Fibroblast of mammary gland (primary cell): ENCODE measurements at places on chromosomes 12 and 14.

- no peak for DNase-seq
These were observed 2.5 kb upstream of the CELA1 start for GRCh38 chr12:51349026-51349425.

DNA sequence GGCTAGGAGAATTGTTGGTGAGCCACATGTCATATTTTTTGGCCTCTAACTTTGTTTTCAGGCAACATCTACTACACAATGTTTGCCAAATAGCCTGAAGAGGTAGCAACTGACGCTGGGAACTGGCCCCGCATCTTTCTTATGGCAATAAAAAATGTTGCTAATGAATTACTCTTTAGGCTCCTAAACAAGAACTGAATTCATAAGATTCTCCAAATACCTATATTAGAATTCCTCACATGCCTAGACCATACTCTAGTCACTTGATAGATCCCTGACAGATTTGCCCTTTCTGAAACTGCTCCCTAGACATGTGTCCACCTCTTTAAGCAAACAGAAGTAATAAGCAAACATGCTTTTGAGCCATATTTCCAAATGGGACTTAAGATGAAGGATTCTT, 209.0 kb upstream of the ATXN7L3B start:
- DNase-seq: no peak

DNA sequence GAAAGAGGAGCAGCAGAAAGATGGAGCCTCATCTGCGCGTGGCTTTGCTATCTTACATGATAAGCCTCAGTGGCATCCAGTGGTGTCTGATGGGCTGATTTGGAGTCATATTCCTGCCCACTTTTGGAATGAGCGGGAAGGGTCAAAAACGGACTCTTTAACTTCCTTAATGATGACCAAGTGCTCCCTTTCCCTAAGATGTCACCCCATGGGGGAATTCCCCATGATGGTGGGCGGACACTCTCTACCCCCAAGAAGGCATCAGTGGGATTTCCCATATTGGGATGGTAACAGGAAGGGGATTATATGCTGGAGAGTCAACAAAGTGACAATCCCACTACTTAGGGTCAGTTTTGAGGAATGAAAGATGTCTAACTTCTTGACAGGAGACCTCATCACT, 110.9 kb downstream of the GPATCH2L start:
- DNase-seq: no peak

- DNase-seq: no peak
These were observed 210.1 kb upstream of the EEA1 start for GRCh38 chr12:93139028-93139665.

- no peak for DNase-seq
These were observed 45.3 kb upstream of the OXA1L start for GRCh38 chr14:22721213-22721612.

DNA sequence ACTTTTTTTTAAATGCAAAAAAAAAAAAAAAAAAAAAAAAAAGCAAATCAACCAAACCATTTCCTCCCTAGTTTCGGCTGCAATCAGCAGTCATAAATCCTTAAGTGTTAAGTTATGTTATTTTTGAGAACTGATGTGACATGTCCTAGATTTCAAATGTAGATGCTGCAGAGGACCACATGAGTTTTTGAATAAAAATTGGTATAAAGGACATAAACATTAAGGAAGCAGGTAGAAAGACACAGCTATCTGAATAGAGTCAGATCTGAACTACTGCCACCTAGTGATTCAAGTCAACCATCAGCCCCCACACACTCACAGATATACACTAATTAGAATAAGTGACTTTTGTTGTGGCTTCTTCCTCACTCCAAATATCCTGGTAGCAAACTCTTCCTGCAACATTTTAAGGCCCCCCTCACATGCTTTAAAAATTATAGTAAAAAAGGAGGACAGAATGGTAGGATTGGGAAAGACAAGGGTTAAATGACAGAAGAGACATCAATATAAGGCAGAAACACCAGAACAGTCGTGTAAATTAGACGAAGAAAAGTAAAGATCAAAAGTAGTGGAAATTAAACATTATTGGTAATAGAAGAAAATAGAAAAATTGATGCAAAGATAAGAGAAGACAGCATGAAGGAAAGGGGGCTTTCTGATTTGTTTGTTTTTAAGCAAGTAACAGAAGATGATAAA, 394.5 kb upstream of the ATP2B1 start:
- DNase-seq: peak; percentile 61

DNA sequence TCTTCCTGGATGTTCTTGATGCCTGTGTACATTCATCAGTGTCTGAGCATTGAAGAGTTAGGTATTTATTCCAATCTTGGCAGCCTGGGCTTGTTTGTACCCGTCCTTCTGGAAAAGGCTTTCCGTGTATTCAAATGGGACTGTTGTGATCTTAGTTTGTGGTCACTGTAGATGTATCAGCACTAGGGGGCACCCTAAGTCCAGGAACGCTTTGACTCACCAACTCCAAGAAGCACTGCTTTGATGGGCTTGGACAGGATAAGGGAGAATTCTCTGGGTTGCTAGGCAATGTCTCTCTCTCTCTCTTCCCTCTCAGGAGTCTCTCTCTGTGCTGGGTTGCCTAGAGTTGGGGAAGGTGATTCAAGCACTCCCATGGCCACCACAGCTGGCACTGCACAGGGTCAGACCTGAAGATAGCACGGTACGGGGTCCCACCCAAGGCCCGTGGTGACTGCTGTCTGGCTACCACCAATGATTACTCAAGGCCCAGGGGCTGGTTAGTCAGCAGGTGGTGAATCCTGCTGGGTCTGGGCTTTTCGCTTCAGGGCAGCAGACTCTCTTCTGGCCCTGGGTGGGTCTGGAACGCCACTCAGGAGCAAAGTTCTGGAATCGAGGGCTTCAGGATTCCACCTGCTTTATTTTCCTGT, 211.1 kb upstream of the RGS6 start:
- DNase-seq: peak; percentile 87

GRCh38 chr12:51955702-51956101, 4.2 kb downstream of the ACVR1B start:
- no peak for DNase-seq

GRCh38 chr14:68781161-68782021, 11.5 kb downstream of the ZFP36L1 start:
- no peak for DNase-seq

DNA sequence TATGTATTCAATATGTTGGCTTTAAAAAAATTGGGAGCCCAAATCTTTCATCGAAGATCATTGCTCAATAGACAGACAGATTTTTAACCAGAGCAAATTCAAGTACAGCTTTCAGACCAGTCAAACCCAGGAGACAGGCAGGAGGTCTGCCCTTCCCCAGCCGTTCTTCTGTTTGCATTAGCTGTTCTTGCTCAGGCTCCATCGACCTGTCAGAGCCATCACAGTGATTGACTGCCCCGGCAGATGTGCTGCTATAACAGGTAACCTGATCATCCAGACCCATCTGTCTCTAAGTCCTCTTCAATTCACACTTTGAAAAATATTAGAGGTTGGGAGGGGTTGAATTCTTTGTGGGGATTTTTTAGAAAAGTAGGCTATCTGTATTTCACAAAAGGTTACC, 453.5 kb downstream of the FOXG1 start:
- DNase-seq: no peak

- DNase-seq: peak; percentile 26
These were observed 84.6 kb upstream of the NAV3 start for GRCh38 chr12:77746096-77746495.
